ENCODE measurements at places on chromosomes 2 and 18.

DNA sequence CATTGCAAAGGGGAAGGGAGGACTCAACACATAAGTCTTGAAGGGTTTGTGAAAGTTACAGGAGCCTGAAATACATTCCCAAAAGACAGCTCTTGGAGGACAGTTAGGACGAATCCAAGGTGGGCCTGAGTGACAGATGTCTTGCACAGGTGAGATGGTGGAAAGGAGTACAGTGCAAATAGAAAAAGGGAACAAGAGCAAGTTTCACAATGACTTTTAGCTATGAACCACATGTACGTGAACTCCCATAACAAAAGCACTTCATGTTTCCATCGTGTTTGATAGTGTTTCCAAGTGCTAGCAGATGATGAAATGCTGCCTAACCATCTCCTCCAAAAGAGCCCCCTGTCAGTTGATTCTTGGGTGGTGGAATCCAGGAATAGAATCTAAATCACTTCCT, 1.8 kb downstream of the IL18RAP start:
- DNase-seq, result no peak

DNA sequence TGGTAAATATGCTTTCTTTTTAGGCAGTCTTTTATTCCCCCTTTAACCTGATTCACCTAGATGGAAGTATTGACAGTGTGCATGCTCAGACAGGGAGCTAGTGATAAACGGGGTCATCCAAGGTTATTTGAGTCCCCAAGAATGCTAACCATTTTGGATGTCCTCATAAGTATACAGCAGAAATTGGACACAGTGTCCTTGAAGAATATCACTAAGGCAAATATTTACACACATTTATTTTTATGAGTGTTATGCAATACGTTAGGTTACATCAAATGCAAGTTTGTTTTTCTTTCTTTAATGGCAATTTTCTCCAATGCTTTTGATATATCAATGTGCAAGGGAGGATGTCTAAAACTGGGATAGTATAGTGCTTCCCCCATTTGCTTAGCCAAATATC, 23.6 kb downstream of the CNTNAP5 start:
- no peak for DNase-seq

GRCh38 chr2:238428866-238429265, 2.1 kb downstream of the ASB1 start:
- DNase-seq, result no peak

DNA sequence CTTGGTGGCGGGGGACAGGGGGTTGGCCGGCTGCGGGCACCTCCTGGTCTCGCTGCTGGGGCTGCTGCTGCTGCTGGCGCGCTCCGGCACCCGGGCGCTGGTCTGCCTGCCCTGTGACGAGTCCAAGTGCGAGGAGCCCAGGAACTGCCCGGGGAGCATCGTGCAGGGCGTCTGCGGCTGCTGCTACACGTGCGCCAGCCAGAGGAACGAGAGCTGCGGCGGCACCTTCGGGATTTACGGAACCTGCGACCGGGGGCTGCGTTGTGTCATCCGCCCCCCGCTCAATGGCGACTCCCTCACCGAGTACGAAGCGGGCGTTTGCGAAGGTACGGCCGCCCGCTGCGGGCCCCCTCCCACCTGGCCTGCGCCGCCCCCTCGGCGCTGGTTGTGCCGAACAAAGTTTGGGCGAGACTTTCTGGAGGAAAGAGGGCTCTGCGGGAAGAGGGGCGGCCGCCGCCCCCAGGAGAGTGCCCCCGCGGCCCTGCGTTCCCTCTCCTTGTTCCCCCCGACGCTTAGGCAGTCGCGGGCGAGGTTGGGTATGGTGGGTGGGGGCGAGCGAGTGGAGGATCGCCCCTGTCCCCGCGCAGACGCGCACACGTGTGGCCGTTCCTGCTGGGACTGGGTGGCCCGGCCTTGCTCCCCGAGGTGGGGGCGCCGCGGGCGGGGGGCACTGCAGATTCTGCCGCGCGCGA, 866 bp downstream of the CRIM1 start:
- DNase-seq, result no peak

DNA sequence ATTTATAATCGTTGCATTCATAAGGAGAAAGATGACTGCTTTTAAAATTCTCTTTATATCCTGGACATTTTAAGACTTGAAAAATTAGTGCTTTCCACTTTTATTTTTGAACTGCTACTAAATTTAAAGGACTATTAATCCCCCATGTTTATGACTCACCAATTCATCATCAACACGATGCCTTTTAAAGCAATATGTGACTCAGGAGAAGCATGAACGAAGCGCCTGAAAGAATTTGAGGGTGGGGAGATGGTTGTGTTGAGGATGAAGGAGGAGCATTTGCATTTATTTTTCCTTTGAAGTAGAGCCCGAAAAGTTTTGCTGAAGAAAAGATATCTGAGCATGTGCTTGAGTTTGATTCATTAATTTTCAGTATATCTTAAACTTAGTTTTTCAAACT, 192.2 kb upstream of the LRRTM1 start:
- no peak for DNase-seq

GRCh38 chr18:44508474-44508873, 172.2 kb upstream of the SETBP1 start:
- no peak for DNase-seq

DNA sequence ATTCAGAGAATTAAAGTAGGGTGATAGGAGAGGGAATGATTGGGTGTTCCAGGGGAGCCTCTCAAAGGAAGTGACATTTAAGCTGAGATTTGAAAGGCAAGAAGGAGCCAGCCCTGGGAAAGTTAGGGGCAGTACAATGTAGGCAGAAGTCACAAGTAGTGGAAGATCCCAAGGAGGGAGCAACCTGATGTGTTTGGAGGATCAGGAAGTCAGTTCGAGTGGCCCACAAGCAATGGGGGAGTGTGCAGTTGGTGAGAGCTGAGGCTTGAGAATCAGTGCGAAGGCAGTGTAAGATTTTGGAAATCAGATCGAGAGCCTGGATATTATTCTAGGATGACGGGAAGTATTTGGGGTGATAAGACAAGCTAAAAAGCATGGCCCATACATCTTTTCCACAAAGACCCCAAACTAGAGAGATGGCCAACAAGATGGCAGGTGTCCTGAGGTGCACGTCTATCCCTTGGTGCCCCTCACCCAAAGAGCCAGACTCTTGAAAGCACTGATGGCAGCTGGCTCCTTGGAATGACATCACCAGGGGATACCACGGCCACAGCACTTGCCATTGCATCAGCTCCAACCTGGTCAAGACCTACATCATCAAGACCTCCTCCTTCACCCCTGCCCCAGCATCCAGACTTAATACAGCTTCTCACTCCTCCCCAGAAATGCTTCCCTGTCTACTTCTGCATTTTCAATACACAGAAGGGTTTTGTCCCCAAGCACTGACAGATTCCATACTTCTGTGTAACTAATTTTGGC, 127.3 kb downstream of the BCL2 start:
- no peak for DNase-seq

DNA sequence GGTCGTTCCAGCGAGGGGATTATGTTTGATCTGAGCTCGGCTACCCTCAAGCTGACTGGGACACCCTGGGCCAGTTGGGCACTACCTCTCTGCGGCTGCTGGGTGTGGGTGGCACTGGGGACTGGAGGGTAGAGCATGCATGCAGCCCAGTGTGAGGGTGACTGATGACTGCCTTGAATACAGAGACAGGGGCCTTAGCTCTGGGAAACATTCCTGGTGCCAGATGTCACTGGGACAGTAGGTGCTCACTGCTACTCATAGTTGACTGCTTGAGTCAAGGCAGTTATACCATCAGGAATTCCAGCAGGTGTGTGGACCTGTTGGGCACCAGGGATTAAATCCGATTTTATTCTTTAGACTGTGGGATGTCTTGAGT, 33.6 kb upstream of the ATP6V1B1 start:
- no peak for DNase-seq

- DNase-seq, result no peak
These were observed 539.4 kb upstream of the TNP1 start for GRCh38 chr2:217399291-217399690.

DNA sequence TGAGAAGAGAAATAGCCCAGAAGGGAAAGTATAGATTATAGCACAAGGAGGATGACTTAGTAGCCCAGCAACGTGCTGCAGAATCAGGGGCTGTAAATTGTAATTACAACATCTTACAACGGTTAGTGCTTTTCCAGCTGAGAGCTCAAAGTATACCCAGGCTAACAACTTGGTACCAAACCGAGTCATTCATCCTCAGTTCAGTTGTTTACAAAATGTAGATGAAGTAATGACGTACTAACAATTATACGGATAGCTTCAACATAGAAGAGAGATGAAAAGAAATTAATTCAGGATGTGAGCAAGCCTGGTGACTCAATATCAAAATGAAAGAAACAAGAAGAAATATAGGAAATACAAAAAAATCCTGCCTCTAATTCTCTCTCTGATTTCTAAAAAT, 99.2 kb downstream of the DYNAP start:
- no peak for DNase-seq

DNA sequence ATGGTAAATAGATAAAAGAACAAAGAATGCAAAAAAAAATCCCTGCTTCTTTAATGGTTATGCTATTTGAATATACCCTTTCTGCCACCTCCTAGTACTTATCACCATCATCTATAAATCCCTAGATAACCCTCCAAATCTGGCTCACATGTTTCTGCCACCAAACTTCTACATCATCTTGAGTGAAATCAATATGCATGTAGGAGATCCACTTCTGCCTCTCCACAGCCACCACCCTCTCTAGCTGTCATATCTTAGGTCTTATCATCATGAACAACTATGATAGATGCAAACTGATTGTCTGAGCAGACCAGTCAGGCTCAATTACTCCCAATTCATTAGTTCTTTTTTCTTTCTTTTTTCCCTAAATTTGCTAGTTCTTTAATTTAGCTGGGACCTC, 55.3 kb downstream of the STRN start:
- DNase-seq, result no peak

- no peak for DNase-seq
These were observed 47.9 kb downstream of the CACNB4 start for GRCh38 chr2:152050915-152051314.

GRCh38 chr2:240300261-240300821, 135.1 kb upstream of the GPC1 start:
- DNase-seq, result no peak

GRCh38 chr2:191304939-191305875, 60.0 kb downstream of the MYO1B start:
- DNase-seq, result peak; percentile 70

GRCh38 chr2:21431078-21431477, 307.3 kb downstream of the TDRD15 start:
- DNase-seq, result no peak

DNA sequence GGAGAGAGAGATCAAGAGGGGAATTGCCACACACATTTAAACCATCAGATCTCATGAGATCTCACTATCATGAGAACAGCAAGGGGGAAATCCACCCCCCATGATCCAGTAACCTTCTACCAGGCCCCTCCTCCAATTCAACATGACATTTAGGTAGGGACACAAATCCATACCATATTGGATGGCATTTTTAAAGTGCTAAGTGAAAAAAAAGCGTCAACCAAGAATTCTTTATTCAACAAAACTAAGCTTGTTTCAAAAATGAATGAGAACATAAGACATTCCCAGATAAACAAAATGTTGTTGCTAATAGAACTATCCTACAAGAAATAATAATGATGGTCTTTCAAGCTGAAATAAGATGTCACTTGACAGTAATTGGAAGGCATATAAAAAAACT, 626.2 kb upstream of the LRRTM1 start:
- no peak for DNase-seq

- no peak for DNase-seq
These were observed 247.5 kb downstream of the VAPA start for GRCh38 chr18:10161315-10161714.

GRCh38 chr2:196168181-196168580, 3.2 kb downstream of the STK17B start:
- DNase-seq, result no peak

DNA sequence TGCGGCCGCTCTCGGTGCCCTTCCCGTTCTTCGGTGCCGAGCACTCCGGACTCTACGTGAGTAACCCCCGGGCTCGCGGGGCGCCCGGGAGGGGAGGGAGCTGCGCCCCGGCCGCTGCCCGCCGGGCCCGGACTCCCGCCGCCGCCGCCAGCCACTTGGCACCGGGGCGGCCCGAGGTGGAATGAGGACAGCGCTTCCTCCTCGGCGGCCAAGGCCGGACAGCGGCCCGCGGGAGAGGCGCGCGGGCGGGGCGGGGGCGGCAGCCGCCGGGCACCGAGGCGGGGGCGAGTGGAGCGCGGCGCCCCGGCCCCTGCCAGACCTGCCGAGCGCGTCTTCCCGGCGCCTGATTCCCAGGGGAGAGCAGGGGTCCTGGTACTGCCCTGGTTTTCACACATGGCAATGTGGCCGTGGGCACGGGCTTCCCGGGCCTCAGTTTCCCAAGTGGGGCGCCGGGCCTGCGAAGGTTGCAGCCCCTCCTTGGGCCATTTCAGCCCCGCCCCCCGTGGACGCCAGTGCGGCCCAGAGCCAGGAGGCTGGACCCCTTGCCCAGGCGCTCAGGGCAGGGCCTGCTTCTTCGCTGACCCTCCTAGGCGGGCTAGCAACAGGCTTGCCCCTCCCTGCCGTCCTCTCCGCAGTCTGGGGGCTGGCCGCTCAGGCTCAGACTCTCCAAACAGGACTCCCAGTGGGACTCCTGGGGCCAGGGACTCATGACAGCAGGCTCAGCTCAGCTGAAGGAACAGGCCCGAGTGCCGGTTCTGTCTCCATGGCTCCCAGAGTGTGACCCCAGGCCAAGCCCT, 775 bp downstream of the SNED1 start:
- DNase-seq, result no peak

DNA sequence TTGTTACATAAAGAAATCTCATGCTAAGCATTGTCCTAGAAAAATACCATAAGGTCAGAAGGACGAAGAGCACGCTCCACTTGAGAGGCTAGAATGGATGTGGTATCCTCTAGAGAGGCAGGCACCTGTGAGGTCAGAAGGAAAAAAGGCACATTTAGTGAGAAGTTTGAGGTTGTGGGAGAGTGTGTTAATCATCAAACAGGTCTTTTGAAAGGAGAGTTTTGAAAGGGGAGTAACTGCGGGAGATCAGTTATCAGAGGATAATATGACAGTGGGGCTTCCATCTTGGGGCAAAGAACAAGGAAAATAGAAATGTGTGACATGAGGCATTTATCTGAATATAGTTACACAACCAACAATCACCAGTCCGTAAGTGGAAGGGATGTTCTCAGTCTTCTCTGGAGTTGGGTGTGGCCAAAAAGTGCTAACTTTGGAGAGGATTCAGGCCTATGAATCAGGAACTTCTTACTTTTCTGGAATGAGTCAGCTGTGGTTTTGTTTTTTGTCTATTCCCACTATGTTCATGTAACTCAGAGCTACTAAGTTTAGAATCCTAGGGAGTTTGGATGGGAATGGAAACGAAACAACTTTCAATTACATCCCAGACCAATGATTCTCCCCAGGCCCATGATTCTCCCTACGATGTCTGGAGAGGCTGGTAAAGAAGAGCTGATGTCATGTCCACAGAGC, 451.4 kb upstream of the ST6GAL2 start:
- no peak for DNase-seq

DNA sequence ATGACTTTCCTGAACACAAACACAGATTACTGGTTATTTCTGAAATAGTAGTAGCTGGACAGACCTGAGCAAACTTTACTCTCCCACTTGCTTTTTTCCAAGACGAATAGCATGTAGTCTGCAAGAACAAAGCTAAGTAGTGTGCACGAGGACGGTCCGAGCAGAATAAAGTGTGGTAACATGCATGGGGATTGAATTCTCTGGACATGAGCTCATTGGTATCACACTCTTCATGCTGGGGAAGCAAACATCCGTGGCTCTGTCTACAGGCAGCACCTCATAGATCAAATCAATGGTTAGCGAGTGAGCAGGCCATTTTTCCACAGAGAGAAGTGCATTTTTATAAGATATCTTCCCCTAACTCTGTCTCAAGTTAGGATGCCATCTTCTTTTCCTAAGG, 164.8 kb upstream of the STK17B start:
- no peak for DNase-seq

GRCh38 chr2:151609705-151610104, 124.6 kb downstream of the NEB start:
- DNase-seq, result no peak

- DNase-seq, result no peak
These were observed 9.0 kb upstream of the KCNG2 start for GRCh38 chr18:79788734-79789085.
